ENCODE measurements at places on chromosomes 5 and 9. TPM values are rescaled to one million over a fixed set of nuclear protein-coding genes. Genes with fewer than 3 reads are reported as not detected.
A peak's percentile ranks its signal among the peaks of the same experiment; 100 is the strongest.

GRCh38 chr5:140242099-140242498 lies 60.8 kb downstream of the PFDN1 start:
- peak; percentile 54 for DNase-seq

- DNase-seq = no peak
Observed at GRCh38 chr5:126274076-126274762, 149.0 kb upstream of the GRAMD2B start.

DNA sequence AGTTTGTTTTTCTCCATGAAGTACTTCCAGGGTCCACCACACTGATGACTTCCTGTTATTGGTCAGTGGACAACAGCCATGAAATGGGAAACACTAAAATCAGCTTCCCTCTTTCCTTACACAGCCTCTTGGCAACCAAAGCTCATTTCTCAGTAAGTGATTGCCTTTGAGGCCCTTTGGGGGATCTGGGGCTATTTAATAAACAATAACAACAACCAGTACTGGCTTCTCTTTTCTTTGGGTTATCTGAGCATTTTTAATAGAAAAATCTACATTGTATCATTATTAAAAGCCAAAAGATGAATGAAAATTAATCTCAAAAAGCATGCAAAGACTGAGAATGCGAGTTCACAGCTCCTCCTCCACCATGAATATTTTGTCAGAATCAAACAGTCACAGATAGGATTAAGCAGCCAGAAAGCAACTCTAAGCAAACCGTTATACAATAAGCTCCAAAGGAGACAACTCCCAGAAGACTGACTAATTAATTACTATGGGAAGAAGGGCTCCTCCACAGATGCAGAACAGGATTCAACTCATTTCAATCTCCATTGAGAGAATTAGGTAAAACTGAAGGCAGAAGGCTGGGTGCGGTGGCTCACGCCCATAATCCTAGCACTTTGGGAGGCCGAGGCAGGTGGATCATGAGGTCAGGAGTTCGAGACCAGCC lies 68.3 kb downstream of the SERINC5 start:
- DNase-seq = no peak

OBP2B gene
- total RNA-seq = not detected

DNA sequence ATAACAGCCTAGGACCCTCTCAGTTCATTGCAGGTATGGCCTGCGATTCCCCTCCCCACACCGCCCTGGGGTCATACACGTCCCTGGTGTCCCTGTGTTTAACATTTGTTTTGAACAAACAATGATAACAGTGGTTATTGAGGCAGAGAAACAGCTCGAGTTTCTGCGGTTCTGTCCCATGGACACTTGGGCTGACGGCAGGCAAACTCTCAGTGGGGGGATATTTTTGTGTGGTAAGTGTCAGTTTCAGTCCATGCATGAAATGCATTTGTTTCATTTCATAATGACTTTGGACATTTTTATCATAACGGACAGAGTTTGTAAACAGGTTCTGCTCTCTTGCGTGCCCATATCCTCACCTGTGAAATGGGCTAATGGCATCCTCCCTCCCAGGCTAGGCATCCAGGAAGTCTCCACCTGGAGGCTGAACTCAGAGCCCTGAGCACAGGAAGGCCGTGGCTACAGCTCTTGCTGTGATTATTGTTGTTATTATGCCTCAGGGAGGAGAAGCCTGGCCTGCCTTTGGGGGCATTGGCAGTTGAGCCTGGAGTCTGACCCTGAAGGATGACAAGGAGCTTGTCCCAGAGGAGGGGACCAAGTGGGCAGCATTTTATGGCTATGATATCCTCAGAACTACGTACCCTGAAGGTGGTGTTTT lies 190.9 kb downstream of the GADD45G start:
- DNase-seq = no peak

DNA sequence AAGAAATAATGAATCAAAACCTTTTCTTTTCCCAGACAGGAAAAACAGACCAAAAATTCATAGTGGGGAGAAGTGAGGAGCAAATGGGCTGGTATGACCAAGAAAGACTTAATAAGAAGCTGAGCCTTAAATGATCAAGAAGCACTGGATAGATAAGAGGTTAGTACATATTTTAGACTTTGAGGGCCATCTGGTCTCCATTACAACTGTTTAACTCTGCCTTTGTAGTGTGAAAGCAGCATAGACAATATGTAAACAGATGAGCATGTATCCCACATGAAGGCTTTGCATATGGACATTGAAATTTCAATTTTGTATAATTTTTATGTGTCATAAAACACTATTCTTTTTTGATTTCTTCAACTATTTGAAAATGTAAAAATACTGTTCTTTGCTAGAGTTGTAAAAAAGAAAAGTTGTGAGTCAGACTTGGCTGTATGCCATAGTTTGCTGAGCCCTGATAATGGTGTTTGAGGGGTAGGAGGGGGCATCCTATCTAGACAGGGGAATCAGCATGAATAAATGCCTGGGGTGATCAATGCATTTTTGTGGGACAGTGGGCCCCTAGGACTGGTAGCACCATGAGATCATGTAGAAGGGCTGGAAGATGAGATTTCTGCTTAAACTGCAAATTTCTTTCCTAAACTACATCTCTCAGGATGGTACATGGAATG lies 91.8 kb upstream of the GPR151 start:
- no peak for DNase-seq

RXRA gene
- total RNA-seq = 8.5 TPM

GRCh38 chr5:140054086-140054689 lies 11.1 kb upstream of the NRG2 start:
- no peak for DNase-seq

DNA sequence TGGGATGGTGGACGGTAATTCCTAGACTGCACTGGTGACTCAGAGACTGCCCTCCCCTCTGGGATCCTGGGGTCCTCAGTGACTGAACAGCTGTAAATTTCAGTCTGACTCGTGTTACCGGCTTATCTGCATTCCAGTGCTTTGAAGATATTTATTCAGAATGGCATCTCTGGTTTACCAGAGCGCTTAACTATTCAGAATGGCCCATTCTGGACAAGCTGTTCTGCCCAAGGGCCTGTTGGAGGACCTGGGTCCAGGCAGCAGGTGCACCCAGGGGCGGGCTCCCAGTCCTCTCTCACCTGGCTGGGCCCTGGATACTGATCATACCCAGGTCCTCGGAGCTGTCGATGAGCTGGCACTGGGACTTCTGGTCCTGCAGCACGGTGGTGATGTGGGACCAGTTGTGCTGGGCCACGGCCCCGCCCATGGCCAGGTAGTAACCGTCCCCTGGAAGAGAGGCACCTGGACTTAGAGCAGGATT lies 48.0 kb downstream of the SARDH start:
- no peak for DNase-seq

- DNase-seq = no peak
Observed at GRCh38 chr5:44486591-44486990, 97.4 kb upstream of the FGF10 start.

DNA sequence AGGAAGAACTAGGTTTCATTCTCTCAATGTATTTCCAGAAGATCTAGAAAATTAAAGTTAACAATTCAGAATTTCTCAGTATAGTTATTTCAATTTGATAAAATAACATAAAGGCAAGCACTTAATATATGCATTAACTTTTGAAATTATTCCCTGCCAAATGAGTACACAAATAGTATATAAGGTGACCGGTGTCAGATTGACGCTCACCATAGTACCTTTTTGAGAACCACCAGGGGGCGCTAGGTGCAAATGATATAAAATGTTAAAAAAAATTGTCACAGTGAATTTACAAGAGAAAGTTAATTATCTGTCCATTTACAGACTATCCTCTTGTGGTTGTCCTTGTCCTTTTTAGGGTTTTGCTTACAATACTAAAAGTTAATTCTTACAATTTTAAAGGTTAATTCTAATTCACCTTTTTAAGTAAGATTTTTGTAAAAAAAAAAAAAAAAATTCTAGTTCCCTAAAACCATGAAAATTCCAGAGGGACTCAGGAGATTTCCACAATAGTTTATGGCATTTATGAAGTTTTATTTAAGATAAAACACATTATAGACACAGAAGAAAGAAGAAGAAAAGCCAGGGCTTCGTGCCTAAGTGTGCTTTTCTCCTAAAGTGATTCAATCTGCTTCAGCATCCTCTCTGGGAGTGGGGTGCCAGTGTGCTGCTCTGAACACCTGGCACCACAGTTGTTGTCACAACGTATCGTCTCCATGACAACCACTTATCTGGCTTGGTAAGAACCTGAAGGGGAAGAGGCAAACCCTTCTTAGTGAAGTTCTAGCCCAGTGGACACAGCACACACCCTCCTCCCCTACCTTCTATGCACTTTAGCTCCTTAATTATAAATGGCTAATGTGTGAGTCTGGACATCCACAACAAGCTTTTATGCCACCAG lies 1.7 kb downstream of the ADAMTS16 start:
- DNase-seq = peak; percentile 83

FOXD4L3 gene
- total RNA-seq = not detected

DNA sequence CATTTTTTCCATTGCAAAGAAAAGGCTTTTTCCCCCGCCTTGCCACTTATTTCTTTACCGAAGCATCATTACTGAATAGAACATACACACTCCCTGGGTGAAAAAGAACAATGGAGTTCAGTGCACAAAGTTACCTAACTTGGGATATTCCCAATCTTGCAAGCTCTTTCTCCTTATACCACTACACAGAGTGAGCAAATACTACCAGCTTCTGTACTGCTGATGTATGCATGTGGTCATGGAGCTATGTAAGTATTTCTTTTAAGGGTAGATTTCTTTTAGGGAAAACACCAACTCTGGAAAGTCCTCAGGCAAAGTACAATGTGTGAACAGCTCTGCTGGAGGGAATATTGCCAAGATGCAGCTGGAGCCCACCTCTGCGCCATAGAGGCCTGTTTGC lies 81.1 kb downstream of the AOPEP start:
- DNase-seq = no peak

HRCT1 gene
- not detected for total RNA-seq

DNA sequence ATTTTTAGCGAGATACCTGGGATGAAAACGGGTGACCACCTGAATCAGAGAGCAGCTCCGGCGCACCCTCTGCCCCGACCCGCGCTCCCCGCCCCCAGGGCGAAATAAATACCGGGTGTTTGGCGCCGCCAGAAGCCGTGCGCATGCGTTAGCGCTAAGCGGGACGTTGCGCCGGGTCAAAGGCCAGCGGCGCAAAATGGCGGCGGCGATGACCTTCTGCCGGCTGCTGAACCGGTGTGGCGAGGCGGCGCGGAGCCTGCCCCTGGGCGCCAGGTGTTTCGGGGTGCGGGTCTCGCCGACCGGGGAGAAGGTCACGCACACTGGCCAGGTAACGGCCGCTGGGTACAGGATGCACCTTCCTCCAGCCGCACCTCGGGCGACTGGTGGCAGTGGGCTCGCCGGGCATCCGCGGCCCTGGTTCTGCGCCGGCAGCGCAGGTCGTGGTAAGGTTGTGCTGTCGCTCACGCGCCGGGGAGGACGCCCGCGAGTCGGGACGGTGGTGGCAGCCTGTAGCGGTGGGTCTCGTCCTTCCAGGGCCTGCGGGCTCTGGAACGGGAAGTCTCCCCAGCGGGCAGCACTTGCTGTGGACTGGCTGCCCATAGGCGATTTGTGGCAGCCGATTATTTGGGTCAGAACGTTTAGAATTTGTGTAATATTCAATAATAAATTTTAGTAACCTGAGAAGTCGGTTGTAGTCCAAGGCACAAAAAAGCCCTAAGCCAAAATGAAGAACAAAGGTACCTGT lies at the start of gene NDUFS6:
Gene NDUFS6 (plus strand): TSS at position 186 of the 745 bp plus-strand sequence. CDS start 11 bp downstream, at position 197.
- DNase-seq = peak; percentile 81

C7 gene
- 4.0 TPM for total RNA-seq

HTR4 gene
- total RNA-seq = not detected

DNA sequence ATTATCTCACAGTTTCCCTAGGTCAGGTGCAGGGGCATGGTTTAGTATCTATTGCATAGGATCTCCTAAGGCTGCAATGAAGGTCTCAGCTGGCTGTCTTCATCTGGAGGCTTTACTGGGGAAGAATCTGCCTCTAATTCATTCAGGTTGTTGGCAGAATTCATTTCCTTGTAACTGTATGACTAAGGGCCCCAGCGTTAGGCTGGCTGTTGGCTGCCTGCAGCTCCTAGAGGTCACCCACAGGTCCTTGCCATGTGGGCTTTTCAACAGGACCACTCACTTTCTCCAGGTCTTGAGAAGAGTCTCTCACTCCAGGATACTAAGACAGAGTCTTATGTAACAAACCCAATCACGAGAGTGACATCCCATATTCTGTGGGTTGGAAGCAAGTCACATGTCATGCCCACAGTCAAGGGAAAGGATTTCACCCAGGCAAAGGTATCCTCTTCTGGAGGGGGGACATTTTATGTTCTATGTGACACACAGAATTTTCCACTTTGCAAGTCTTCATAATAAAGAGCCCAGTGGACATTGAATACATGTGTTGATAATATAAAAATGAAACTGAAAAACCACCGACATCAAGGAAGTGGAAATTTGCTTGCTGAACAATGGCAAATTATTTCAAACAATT lies 38.2 kb downstream of the HMHB1 start:
- DNase-seq = no peak

- peak; percentile 96 for DNase-seq
Observed at GRCh38 chr5:149551227-149552037, at the start of gene CSNK1A1. TSS of gene CSNK1A1 (minus strand) at chr5:149551439. CDS start at chr5:149550964, 475 bp downstream.

BAAT gene
- total RNA-seq = 0.85 TPM

TMEM174 gene
- not detected for total RNA-seq

DNA sequence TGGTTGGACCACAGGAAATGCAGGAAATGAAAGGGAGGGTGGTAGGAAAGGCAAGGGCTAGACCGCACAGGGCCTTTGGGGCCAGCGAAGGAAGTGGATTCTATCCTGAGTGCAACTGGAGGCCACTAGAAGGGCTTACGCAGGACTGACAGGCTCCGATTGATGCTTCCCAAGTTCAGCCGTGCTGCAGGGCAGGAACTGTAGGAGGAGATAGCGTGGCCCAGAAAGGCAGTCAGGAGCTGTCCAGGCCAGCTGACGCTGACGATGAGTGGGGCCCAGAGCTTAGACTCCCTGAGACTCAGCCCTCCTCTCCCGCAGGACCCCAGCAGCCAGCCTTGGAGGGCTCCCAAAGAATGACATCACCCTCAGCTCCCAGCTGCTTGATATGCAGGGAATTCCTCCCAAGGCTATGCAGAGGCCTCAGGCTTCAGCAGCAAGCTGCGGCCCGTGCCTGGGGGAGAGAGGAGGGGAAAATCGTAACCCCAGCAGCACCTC lies 48.8 kb downstream of the KCNIP1 start:
- no peak for DNase-seq

- no peak for DNase-seq
Observed at GRCh38 chr9:109886041-109886440, 106.0 kb downstream of the PALM2AKAP2 start.

All from SK-MEL-5 (cell line).